ENCODE measurements at places on chromosomes 2 and 18. TPM values are rescaled to one million over a fixed set of nuclear protein-coding genes. Genes with fewer than 3 reads are reported as not detected.

DNA sequence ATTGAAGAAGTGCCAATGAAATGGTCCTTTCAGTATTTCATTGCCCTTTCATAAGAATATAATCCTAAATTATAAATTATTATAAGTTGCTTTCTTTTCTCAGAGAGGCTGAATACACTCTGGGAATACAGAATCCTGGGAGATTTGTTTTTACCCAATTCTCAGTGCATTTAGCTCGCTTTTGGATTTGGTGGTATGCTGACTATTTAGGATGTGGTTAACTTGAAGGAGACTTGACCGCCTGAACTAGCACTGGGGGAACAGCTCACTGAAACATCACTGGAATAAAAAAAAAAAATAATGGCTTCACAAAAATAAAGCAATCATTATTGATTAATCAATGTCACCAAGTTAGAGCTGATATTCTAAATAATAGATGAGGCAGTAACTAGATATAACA is 10.2 kb downstream of the TNFAIP6 start:
- DNase-seq = peak; percentile 59

GRCh38 chr2:201969241-201969937 is 64.3 kb upstream of the FZD7 start:
- DNase-seq = no peak

GRCh38 chr2:240635998-240636547 is 10.8 kb downstream of the GPR35 start:
- DNase-seq = no peak

- DNase-seq = peak; percentile 73
Observed at GRCh38 chr18:62741118-62741566, 25.8 kb downstream of the PHLPP1 start.

DNA sequence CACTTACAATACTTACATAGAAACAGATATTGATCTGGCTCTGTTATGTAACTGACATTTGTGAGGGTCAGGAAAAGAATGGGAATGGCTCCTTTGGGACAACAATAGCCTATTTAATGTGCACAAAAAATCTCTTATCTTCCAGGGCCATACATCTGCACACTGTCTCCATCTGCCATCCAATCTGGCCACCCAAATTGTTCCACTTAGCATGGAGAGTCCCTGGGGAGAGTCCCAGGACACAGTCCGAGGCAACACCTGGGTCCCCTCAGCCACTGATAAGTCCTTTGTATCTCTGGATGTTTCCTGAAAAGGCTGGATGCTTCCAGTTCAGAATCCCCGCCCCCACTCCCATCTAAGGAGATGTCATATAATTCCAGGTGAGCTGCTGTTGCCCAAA is 274.2 kb upstream of the NCKAP5 start:
- no peak for DNase-seq

DNA sequence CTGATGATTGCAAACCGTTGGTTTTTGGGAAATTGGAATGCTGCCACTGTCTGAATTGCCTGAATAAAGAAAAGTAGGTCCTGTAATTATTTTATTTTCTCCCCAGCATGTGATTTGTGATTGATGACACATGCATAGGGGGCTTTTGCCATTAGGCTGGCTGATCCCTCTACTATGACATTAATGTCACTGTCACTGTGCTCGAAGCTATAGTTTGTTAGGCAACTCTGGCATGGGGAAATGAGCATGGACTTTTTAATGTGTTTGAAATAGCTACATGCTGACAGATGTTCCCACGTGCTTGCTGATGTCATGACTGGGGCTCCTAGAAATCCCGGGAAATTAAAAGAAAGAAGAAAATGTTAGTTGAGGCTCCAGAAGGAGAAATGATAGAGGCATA is 99.1 kb downstream of the HRH4 start:
- DNase-seq = no peak

DNA sequence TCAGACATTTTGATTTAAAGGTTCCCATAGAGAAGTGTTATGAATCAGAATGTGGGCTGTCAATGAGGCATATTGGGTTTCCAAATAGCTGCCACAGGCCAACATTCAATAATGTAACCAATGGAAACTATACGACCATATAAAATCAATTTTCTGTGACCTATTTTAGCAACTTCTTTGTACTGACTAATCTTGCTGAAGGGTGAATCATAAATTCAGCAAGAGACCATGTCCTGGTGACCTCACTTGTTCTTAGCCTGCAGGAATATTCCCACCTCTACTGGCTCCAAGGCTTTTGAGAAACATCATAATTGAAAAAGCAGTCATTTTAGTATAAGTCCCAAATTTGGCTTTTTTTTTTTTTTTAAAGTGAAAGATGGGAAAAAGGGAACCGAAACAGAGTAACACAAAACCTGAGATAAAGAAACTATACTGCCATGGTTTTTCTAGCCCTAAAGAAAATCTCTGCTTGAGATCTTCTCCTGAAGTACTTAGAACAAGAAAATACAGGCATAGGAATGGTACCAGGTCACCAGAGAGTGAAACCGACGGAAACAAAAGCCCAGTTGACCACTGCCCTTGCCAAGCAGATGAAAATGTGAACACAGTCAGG is 32.1 kb downstream of the PLEKHM3 start:
- DNase-seq = peak; percentile 83

DNA sequence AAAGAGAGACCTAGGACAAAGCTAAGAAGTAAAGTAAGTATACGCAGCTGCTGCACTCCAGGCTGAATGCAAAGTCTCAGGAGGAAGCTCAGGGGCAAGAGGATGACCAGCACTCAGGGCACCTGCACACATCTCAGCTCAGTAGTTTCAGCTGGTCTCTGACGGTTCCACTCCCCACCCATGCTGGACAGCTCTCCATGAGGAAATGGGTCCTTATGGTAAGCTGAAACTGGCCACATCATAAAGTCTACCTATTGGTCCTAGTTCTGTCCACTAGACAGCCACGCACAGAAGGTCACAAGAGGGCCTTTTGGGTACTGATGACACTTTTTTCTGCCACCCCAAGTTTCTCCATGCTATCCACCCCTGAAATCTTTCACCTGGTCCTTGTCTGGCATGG is 215.3 kb downstream of the TTC32 start:
- DNase-seq = no peak

Gene ANKRD30BL
- not detected for total RNA-seq

Gene MAP3K19
- total RNA-seq = not detected

Gene PCARE
- not detected for total RNA-seq

Measured in M059J (cell line).